ENCODE measurements at places on chromosomes 6 and 20. TPM values are rescaled to one million over a fixed set of nuclear protein-coding genes. Genes with fewer than 3 reads are reported as not detected.

- no peak for DNase-seq
These were observed 39.5 kb upstream of the MCUR1 start for GRCh38 chr6:13853871-13854270.

Gene SLC22A1
- total RNA-seq = 0.49 TPM

DNA sequence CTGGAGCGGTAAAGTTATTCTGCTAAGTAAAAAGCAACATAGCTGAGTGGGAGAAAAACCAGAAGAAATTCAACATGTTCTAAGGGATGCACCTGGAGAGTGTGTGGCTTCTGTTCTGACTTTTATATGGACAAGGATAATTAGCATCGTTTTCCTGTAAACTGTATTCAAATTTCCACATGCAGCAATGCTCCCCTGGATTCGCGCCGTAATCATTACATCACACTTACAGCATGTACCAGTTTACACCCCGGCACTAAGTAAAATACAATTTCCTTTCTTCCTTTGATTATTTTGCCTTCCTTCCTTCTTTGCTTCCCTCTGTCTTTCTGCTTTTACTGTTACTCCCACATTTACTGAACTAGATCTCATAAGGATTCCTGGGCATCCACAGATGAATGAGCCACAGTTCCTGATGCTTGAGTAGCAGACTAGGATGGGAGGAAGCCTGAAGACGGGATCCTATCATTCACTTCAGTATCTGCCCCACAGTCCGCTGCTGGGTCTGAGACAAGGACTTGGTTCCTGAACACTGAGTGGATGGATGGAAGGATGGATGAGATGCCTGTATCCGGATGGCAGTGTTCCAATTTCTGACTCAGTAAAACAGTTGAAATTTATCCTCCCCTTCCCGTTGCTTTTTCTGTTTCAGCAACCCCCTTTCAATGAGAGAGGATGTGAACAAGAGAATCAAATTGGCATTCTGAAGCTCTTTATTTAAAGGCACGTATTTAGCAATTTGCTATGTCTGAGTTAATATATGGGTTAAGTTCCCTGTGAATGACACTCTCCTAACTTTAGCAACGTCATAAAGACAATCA is 174.6 kb downstream of the GJA10 start:
- no peak for DNase-seq

DNA sequence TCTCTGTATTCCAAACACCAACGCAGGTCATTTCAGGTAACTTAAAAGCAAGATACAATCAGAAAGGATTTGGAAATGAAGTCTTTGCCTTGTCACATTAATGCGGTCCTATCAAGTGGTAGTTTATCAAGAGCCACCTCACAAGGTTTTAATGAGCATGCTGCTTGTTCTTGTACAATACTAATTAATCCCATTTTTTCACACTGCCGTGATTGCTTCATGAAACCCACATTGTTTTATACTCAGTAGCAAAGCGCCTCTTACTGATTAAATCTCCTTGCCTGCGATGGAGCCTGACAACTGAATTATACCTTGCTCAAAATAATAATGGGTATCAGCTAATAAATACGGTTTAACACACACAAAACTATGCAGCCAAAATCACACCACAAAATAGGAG is 234.1 kb upstream of the TSHZ2 start:
- no peak for DNase-seq
